Stimulated activated CD8-positive, alpha-beta memory T cell treated with anti-CD3 and anti-CD28 coated beads, Interleukin-7, amount 100 ng/mL, for 1 hour (primary cell): ENCODE measurements at places on chromosomes 5 and 9.

DNA sequence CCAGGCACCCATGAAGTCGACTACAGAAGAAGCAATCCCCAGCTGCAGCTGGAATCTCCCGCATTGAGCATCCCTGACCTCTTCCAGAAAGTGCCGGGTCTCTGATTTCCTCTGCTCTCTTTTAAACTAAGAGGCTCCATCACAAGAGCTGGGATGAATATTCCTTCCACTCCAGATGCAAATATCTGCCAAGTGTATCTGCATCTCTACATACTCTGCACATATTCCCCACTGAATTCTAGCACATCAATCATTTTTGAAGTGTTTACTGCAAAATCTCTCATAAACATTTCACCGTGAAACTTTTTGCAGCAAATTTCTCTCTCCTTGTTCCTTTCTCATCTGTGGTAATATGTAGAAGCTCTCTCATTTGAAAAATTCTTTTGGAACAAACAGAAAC lies 161.5 kb downstream of the GABRB2 start:
- no peak for DNase-seq

- DNase-seq: no peak
Measured at GRCh38 chr5:113225259-113225658, 209.5 kb downstream of the TSSK1B start.

GRCh38 chr5:40277161-40277906 lies 402.4 kb upstream of the PTGER4 start:
- no peak for DNase-seq

DNA sequence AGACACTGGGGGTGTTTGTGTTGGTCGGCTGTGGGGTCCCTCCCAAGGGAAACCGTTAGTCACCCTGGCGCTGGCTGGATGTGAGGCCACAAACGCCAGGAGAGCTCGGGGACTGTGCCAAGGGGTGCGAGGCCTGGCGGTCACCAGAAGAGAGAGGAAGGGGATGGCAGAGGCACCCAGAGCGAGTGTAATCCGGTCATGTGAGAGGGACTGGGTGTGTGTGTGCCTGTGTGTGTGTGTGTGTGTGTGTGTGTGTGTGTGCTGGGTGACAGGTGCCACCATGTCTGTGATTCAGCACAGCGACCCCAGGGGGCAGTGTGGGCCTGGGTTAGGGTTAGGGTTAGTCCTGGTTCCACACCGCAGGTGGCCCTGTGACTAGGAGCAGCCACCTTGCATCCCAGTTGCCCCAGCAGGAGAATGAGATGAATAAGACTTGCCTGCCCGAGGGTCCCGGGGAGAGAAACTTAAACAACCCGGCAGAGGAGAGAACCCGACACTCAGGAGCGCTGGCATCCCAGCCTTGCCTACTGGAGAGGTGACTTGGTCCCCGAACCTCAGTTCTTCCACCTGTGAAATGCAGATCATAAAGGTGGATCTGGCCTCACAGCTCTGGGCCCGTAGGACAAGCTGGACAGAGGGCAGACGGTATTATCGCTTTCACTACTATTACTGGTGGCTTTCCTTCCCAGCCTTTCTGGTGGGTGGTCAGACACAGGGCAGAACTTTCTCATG lies 1.4 kb upstream of the ADAMTSL2 start:
- DNase-seq: peak; percentile 6

- no peak for DNase-seq
Measured at GRCh38 chr5:27015758-27016157, 22.6 kb downstream of the CDH9 start.

- no peak for DNase-seq
Measured at GRCh38 chr9:82555031-82555430, 507.9 kb downstream of the RASEF start.

DNA sequence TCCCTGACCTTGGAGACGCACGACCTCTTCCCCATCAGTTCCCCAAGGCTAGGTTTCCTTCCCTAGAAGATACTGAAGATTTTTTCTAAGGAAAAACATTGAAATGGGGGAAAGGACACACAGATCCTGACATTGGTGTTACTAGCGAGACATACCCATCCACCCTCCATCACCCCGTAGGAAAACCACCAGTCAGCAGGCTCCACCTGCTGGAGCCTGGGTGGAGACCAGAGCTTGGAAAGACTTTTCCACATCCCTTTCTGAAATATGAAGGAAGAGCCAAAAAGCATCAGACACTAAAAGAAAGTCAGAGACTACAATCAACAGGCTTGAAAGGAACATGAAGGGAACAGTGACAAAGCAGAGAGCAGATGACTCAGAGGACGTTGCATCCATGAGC lies 638.0 kb downstream of the IRX1 start:
- DNase-seq: no peak

- no peak for DNase-seq
Measured at GRCh38 chr5:39102684-39103155, 28.5 kb upstream of the RICTOR start.

- no peak for DNase-seq
Measured at GRCh38 chr5:41182666-41183065, 30.7 kb downstream of the C6 start.

DNA sequence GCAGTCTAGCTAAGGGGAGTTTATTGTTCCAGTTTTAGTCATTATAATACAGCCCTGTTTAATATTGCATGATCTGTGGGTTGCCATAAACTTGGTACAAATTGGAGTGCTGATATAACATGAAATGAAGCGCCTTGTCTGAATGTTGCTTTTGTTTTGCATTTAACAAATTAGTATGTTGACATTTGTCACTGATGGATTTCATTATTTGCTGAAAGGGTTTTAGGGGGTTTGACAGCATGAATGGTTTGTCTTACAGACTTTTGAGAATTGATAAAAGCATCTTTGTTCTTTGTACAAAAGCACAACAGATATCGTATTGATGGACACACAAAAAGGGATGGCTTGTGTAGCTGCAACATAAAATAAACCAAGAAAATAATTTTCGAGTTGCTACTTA lies 178.3 kb downstream of the AOPEP start:
- DNase-seq: no peak

DNA sequence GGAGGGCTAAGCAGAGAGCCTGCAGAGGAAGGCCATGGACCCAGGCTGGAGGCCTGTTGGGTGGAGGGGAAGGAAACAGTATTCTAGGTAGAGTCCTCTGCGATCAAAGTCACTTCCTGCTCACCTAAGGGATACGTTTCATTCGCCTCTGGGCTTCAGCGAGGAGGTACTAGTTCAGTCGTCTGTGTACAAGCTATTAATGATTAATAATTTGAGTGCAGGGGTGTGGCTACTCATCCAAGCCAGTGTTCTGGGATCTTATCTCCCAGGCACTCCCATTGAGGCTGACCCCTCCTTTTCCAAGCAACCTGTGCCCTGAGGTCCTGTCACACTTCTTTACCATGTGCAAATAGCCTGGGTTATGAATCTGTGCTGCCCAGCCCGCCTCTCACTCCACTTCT lies 25.2 kb downstream of the RALGPS1 start:
- DNase-seq: no peak

DNA sequence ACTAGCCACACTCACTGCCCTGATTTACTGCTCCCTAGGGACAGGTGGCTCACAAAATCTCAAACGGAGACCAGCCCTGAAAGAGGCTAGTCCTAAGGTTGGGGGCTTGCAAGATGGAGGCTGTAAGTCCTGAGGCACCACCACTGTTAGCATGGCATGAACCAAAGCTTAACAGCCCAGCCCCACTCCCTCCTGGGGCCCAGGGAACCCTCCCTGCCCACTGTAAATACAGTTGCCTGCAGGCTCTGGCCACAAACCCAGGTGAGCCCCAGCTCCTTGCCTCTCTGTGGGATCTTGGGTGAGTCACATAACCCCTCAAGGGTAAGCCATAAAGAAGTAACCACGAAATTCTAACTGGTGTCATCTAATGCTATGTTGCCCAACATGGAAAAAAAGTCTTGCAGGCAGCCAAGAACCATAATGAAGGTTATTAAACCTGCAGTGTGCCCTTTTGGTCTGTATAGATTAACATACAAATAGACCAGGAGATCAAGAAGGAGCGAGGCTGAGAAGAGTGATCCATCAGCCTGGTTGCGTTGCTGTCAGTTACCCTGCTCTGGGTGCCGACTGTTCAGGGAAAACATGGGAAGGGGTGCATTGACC lies 1.7 kb upstream of the POMT1 start:
- DNase-seq: no peak

- DNase-seq: no peak
Measured at GRCh38 chr9:14761584-14761983, 39.1 kb upstream of the CER1 start.

- no peak for DNase-seq
Measured at GRCh38 chr5:103094737-103095136, 25.2 kb downstream of the GIN1 start.
